ENCODE measurements at places on chromosomes 11 and 22.
A peak's percentile ranks its signal among the peaks of the same experiment; 100 is the strongest.

DNA sequence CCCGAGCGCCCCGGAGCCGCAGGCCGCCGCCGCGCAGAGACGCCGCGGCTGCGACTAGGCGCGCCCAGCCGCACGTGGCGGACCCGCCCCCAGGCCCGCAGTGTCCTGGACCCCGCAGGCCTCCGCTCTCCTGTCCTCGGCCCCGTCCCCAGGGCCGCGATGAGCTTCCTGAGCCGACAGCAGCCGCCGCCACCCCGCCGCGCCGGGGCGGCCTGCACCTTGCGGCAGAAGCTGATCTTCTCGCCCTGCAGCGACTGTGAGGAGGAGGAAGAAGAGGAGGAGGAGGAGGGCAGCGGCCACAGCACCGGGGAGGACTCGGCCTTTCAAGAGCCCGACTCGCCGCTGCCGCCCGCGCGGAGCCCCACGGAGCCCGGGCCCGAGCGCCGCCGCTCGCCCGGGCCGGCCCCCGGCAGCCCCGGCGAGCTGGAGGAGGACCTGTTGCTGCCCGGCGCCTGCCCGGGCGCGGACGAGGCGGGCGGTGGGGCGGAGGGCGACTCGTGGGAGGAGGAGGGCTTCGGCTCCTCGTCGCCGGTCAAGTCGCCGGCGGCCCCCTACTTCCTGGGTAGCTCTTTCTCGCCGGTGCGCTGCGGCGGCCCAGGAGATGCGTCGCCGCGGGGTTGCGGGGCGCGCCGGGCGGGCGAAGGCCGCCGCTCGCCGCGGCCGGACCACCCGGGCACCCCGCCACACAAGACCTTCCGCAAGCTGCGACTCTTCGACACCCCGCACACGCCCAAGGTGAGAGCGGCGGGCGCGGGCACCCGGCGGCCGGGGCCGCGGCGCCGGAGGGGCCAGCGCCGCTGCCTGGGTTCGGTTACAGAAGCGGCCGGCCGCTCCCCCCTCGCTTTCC lies 528 bp downstream of the WEE1 start:
- DNase-seq, result no peak

DNA sequence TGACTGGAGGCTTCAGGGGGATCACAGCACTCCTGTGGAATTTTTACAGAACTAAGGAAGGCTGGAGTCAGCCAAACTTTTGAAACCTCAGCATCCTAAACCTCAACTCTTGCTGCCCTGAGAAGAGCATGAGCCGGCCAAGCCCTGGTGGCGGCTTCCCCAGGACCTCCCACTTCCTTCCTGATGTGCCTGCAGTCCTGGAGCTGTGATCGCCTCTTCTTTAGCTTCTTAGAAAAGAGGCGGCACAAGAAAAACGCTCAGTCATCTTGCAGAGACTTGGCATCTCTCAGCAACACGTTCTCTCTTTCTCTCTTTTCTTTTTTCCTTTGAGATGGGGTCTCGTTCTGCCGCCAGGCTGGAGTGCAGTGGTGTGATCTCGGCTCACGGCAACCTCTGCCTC lies 40.4 kb upstream of the AMPD3 start:
- no peak for DNase-seq

DNA sequence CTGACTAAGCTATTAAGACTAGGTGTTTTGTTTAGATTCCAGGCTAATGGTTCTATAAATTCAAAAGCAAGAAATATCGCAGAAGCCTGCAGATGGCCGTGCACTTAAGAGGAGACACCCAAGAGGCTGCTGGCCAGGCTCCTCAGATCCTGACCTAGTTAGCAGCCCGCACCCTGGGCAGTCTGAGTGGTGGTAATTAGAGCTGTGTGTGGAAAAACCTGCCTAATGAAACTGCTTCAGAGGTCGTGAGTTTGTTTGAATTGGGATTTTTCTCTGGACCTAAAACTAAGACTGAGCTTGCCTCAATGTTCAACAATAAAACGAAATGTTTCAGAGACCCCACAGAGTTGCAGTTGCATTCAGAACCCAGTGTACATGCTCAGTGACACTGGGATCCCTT lies 627.7 kb downstream of the OPCML start:
- no peak for DNase-seq

DNA sequence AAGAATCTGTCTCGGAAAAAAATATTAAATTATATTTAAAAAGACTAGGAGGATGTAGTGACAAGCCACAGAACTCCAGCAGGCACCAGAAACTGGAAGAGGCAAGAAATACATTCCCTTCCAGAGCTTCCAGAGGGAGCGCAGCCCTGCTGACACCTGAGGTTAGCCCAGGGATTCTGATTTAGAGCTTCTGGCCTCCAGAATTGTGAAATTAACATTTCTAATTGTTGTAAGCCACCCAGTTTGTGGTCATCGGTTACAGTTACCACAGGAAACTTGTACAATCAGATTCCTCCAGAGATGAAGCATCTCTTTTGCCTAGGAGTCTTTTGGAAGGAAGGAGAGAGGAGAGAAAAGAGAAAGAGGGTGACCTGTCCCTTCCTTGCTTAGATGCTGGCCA lies 6.4 kb upstream of the UBASH3B start:
- no peak for DNase-seq

- DNase-seq, result no peak
Observed at GRCh38 chr11:128227466-128227865, 359.9 kb downstream of the ETS1 start.

DNA sequence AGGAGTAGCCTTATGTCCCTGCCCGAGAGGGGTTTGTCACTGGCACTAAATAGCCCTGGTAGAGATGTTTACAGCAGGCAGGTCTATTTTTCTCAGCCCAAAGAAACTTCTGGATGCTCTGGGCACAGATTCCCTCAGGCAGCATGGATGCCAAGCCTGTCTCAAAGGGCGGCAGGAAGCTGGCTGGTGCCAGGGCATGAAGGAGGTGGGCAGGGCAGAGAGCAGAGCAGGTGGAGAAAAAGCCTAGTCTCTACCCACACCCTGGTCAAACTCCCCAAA lies 4.1 kb upstream of the GAS2L1 start:
- no peak for DNase-seq

GRCh38 chr11:1748636-1749394 lies 1.6 kb downstream of the IFITM10 start:
- no peak for DNase-seq

DNA sequence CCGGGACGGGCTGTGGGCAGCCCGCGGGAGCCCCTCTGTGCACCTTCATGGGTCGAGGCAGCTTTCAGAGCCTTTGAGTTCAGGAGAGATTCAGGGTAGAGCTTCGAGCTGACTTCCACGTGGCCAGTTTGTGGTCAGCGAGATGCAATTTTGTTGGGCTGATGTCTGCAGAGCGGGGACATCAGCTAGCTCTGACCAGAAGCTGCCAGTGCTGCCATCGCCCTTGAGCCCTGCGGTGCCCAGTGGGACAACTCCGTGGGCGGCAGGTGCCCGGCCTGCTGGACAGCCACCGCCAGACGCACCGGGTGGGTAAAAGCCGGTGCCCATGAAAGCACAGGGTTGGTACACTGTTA lies 719 bp downstream of the TALDO1 start:
- no peak for DNase-seq

DNA sequence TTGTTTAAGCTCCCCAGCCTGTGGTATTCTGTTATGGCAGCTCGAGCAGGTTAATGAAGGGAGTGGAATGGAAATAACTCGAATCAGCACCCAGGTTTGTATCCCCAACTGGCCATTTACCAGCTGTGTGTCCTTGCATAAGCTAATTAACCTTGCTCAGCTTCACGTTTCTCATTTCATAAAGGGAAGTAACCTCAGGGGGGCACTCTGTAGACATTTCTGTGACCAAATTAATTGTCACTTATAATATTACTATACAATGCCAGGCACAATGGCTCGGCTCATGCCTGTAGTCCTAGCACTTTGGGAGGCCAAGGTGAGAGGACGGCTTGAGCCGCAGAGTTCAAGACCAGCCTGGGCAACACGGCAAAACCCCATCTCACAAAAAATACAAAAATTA lies 13.8 kb downstream of the ADA2 start:
- DNase-seq, result no peak

GRCh38 chr22:49497266-49497665 lies 330.4 kb downstream of the BRD1 start:
- no peak for DNase-seq

DNA sequence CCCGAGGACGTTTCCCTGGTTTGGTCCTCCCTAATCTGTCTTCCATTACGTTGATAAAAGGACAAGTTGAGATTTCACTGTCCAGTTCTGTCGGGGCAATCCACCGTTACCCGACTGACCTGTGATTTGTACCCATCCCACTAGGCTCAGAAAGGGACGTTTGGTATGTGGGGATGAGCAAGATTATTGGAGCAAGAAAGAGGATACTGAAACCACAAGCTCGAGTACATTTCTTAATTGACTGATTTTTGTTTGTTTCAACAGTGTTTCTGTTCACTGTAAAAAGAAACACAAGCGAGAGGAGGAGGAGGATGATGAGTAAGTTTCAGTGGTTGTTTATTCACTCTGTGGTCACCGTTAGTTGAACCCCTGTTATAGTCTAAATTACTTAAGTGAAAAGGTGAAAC lies 969 bp downstream of the CCDC117 start:
- DNase-seq, result peak; percentile 38

DNA sequence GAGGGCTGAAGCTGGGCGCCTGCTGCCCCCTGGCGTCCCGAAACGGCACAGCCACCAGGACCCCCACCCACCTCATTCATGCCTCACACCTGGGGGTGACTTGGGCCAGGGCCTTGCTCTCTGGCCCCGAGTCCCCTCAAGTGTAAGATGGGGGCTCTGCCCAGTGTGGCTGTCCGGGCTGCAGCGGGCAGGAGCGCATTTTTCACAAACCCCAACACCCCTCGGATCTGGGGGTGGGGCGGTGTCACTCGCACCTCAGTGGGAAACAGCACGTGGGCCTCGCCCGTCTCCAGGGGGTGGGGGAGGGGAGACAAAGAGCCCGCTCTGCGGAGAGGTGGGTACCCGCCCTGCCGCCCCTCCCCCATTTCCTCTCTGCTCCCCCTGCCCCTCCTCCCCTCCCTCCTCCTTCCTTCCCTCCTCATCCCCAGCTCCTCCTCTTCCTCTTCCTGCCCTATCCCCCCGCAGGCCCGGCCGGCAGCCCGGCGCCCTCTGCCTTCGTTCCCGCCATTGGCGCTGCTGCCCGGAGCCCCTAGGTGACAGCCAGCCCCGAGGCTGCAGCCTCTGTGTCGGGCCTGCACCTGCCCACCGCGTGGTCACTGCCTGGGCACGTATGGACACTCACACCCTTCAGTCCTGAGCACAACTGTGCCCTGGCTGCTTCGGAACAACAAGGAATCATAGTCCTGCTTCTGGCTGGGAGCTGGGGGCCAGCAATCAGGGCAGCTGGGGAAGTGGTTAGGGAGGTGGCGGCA lies 6.8 kb upstream of the CDKN1C start:
- DNase-seq, result no peak

DNA sequence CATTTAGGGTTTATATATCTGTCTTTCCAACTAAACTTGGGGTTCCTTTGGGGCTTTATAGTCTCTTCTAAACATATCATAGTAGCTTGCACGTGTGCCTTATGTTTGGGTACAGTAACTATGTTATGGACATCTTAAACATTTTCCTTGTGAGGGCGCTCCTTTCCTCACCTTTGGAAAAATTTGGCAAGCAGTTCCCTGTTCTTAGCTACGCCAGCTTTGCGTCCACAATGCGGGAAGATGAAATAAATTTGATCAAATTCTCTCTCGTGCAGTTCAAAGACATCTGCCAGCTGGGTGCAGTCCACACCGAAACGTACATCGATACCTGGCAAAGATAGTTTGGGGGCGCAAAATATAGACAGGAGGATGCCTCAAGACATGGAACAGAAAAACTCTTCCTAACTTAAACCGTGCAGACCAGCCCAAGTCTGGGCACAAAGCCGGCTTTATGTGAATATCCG lies 548 bp downstream of the FDXACB1 start:
- DNase-seq, result no peak

DNA sequence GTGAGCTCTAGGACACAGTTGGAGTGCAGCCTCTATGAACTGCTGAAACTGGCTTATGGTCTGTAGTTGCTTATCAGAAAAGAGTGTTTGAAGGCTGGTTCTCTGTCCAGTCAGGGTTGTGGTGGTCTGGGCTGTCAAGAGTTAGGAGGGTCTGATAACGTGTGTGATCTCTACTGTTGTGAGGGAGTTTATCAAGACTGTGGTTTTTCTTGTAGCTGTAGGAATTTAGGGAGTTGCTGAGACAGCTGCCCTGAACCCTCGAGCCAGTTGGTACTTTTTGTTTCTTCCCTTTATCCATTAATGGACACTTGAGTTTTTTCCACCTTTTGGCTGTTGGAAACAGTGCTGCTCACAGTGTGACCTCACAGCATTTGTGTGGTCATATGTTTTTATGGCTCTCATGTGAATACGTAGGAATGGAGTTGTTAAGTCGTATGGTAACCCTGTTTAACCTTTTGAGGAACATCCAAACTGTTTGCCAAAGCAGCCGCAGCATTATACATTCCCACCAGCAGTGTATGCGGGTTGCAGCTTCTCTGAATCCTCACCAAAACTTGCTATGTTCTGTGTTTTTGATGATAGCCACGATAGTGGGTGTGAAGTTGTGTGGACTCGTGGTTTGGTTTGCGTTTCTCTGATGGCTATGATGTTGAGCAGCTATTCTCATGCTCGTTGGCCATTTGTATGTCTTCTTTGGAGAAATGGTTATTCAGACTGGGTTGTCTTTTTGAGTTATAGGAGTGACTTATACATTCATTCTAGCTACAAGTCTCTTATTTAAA lies 20.9 kb upstream of the DGCR8 start:
- DNase-seq, result no peak

DNA sequence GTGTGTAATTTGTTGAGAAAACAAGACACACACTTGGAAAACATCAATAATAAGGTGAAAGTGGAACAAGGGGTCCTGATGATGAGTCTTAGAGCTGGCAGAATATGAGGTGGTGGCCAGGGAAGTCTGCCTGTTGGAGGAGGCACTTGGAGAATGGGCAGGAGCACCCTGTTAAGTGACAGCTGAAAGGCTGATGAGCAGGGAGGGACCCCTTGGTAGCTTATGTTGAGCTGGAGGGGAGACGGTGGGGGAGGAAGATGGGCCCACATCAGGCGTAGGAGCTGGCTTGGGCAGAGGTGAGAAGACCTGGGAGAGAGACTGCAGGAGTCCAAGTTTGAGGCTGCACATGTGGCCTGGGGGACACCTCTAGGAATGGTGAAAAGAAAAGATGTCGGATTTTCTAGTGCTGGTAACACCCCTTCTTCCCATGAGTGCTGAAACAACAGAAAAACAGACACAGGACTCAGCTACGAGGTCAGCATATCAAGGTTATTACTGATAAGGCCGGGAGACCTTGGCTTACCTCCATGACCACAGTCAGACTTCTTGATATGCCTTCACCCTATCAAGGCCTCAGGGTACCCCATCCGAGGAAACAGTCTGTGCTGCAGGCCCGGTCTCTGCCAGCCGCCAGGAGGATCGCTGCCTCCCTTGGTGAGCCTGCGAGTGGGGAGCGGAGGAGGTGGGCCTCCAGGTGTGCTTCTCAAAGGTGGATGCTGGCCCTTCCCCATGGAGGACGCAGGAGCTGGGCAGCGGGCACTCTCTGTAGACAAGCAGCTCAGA lies 14.3 kb upstream of the C11orf96 start:
- DNase-seq, result no peak

GRCh38 chr11:34575671-34576070 lies 45.2 kb upstream of the EHF start:
- no peak for DNase-seq

DNA sequence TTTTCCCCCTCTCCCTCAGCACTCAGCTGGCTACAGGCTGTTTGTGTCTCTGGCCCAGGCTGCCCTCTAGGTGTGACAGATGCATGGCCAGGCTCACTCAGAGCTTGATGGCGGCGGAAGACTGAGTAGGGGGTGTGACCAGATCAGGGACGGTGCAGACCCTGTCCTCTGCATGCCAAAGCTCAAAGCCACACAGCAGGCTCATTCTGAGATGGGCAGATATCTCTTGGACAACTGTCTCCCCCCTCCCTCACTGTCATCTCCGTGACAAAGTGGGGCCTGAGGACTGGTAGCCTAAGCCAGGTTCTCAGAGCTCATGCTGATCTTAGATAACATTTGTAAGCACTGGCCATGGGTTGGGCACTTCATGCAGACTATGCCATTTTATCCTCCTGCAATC lies 231.3 kb downstream of the DSCAML1 start:
- DNase-seq, result no peak

Data from GM19239 (cell line).